ENCODE measurements at places on chromosomes 3 and 15.
A peak's percentile ranks its signal among the peaks of the same experiment; 100 is the strongest.

GRCh38 chr15:87881026-87881425 is 375.5 kb downstream of the NTRK3 start:
- DNase-seq: peak; percentile 5

GRCh38 chr15:84603630-84604379 is 3.0 kb downstream of the ZSCAN2 start:
- no peak for DNase-seq

- no peak for DNase-seq
These were observed 144.1 kb downstream of the VPS13C start for GRCh38 chr15:61916104-61916503.

- DNase-seq: no peak
These were observed 50.3 kb upstream of the PPP2R3A start for GRCh38 chr3:135915206-135915605.

DNA sequence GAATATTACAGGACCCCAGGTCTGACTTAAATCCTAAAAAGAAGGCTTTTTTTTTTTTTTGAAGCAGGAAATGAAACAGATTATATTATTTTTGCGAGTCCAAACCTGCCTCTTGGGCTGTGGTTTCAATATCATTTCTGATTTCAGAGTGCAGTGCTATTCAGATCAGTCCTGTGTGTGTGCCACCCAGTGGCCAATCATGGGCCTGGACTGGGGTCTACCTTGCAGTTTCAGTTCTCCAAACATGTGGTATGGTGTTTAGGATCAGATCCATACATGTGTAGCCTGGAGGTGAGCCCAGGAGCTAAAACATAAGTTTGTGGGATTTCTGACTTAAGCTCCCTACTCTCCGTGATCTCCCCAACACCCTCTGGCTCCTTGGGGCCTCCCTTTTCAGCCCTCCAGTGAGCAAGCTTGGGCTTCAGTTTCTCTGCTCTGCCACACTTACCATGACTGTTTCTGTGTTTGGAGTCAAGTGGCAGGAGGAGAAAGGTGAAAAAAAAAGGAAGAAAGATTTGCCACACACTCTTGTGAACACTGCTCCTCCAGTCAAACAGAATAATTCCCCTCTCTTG is 12.1 kb upstream of the THSD4 start:
- DNase-seq: peak; percentile 28

- peak; percentile 1 for DNase-seq
These were observed 894.3 kb downstream of the OTOL1 start for GRCh38 chr3:162390891-162391290.

DNA sequence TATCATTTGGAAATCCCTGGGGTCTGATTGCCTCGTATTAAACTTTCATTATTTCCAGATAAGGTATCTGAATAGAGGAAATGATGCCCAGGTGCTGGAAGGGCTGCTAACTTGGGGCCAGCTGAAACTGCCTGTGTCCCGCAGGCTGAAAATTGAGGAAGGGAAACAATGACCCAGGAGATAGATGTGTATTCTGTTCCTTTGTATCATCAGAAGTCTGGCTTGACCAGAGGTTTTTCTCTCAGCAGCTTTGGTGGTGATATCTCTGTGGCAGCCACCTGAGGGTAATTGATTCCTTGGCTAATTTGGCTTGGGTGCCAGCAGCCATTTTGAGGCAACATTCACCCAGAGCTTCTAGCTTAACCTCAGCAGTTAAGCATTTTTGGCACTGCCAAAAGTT is 90.0 kb upstream of the STT3B start:
- peak; percentile 94 for DNase-seq

DNA sequence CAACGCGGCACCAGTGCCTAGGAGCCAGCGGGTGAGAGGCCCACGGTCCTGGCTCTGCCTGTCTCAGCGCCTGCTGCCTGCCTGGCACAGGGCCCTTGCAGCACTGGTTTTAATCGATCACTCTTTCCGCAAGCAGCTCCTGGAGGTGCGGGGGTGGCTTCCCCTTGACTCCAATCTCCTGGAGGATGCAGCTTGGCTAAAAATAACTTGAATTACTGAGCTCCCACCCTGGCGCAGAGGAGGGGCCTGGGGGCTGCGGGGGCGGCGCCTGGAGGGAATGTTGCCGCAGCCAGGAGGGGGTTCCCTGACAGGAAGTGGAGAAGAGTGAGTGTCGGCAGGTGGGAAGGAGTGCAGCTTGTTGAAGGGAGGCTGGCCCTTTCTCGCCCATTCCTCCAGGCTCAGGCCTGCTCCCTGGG is 9.9 kb upstream of the RPL29 start:
- peak; percentile 76 for DNase-seq

DNA sequence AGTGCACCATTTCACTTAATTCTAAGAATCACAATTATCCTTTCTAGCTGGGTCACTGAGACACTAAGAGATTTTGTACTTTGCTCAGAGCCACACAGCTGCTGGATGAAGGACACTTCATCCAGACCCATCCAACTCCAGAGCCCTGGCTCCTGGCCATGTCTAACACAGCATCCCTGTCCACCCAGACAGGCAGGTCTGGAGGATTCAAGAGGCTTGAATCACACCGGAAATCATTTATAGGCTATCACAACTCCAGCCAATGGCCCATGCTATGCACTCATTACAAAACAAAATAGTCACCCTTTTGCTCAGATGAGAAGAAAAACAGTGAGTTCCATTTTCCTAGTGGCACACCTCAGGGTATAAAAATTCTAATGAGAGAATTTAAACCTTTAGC is 198.2 kb upstream of the LMCD1 start:
- no peak for DNase-seq

- DNase-seq: no peak
These were observed 10.3 kb downstream of the ZBTB47 start for GRCh38 chr3:42663581-42664437.

DNA sequence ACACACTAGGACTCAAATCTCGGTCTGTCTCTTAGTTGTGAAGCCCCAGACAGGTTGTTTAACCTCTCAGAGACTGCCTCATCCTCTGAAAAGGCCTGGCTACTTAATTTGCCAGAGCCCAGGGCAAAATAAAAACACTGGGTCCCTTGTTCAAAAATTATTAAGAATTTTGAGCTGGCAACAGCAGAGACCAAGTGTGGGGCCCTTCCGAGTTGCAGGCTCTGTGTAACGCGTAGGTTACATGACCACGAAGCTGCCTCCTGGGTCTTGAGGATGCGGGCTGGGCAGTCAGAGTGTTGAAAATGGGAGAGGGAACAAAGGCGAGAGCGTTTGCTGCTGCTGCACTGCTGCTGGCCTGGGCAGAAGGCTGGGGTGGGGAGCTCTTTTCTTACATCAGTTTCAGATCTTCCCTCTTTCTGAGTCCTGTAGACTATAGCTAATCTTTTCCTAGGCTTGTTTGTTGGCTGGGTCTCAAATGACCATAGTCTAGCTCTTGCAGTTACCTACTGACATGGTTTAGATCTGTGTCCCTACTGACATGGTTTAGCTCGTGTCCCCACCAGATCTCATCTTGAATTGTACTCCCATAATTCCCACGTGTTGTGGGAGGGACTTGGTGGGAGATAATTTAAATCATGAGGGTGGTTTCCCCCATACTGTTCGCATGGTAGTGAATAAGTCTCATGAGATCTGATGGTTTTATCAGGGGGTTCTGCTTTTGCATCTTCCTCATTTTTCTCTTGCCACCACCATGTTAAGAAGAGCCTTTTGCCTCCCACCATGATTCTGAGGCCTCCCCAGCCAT is 49.9 kb downstream of the CLEC3B start:
- DNase-seq: no peak

DNA sequence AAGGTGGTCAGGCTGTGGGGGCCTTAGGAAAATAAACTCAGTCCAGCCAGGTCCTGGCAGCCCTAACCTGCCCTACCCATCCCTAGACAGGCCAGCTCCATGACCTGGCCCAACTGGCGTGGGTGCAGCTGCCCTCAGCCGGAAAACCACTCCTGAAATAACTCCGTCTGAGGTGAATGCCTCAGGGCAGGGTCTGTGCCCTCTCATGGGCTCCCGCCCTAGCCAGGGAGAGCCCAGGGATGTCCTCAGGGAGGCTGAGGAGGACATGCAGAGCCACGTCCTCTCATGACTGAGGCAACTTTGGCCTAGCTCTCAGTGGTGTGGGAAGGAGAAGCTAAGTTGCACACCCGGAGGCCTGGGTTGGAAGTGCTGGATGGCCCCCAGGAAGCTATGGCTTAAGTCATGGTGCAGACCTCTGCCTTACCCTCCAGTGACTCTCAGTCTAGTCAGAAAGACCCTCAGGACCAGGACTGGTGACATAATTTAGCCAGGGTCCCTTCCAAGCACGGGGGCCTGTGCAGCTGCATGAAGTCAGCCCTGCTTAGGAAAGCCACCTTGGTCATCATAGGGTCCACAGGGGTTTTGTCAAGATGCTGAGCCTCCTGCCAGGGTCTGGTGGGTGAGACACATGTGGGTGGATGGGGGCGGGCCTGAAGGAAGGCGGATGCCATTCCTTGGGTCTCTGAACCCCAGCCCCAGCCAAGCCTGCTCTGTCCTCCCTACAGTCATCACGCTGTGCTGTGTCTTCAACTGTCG is 7.4 kb downstream of the TMIE start:
- no peak for DNase-seq

- DNase-seq: no peak
These were observed 19.7 kb downstream of the DENND6A start for GRCh38 chr3:57673156-57673555.

DNA sequence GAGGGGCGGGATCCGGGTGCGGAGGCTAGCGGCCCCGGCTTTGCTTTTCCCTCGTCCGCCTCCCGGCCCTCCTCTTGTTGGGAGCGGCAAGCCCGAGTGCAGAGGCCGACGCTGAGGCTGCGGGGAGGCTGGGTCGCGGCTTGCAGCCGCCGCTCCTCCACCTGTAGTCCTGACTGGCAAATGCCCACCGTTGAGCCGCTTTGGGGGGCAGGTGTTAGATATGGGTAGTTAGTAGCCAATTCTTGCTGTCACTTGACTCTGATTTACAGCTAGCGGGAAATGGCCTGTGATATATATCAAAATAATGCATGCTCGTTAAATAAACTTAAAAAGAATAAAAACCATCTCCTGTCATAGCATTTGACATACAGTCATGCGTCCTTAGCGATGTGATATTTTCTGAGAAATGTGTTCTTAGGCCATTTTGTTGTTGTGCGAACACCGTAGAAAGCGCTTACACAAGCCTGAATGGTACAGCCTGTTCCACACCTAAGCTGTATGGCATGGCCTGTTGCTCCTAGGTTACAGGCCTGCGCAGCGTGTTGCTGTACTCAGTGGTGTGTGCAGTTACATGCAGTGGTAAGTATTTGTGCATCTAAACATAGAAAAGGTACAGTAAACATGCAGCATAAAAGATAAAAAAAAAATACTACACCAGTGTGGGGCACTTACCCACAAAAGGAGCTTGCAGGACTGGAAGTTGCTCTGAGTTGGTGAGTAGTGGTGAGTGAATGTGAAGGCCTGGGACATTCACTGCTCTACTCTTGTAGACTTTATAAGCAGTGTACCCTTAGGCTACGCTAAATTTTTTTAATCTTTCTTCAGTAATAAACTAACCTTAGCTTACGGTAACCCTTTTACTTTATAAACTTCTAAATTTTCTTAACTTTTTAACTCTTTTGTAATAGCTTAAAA is 873 bp downstream of the CAPN7 start:
- peak; percentile 32 for DNase-seq

DNA sequence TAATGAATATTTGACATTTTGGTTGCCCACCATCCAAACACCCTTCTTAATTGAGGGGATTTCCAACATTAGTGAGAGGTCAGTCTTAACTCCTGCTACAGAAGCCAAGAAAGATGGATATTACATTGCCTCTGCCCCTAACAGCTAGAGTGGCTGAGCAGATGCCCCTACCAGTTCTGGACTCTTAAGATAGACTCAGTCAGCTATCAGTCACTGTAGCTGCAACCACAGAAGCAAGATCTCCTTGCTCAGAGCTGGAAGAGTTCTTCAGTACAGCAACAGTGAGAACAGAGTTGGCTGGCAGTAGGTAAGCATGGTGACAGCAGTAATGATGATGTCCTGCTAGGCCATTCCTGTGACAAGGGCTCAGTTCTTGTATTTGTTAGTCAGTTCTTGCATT is 29.4 kb upstream of the TNFSF10 start:
- DNase-seq: no peak

GRCh38 chr3:62046326-62046725 is 327.0 kb downstream of the FEZF2 start:
- no peak for DNase-seq

DNA sequence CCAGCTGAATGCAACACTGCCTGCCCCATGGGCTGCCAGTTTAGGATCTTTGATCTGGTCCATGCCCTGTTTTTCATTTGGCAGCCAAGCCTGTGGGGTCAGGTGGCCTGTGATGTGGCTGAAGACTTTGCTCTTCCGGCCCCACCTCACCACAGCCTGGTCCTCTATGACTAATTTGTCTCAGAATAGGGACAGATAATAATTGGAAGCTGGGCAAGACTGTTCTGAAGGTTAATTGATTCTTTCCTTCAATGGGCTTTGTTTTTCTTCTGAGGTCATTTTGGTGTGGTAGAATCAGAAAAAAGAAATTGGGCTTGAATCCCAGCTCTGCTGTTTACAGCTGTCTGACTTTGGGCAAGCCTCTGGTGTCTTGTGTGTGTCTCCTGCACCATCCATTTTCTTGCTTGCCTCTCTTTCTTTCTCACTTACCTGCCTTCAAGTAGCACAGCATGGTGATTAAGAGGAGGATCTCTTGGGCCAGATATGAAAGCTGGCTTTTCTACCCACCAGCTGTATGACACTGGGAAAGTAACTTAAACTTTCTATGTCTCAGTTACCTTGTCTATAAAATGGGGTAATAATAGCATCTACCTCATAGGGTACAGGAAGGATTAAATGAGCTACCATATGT is 24.2 kb downstream of the ABHD2 start:
- no peak for DNase-seq

GRCh38 chr15:63945838-63946298 is 100.4 kb downstream of the DAPK2 start:
- DNase-seq: peak; percentile 7

DNA sequence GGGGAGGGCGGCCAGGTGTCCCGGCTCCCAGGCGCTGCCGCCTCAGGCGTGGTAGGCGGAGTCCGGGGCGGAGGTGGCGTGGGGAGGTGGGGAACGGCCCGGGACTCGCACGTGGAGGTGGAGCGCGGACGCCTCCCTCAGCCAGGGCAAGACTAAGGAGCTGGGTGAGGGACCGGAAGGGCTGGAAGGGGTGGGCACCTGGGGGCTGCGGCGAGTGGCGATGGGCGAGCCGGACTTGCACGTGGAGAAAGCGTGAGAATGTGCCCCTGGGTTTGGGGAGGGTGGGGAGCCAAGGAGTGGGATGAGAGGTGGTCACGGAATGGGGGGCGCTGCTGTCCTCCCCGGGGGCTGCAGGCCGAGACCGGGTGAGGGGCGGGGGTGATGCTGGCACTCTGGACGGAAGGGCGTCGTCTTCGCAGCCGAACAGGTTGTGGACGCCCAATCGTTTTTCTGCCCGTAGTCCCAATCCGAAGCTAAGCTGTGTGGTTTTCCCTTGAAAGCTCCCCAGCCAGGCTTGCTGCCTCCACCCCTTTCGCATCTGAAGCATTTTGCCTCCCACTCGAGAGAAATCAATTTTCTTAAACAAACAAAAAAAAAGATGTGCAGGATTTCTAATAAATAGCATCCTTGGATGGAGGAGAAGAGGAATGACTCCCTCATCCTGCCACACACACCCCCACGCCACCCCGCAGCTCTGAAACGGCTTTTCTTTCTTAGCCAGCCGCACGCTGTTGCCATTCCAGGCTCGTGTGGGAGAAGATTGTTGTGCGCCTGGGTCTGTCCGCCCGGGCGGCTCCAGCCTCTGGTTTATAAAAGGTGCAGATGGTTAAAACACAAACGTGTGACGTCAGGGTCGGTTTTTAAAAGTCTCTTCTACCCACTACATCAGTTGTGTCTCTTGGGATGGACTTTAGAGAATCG is 62.5 kb upstream of the ANKRD28 start:
- peak; percentile 82 for DNase-seq
